ENCODE measurements at places on chromosomes 13 and 19.

DNA sequence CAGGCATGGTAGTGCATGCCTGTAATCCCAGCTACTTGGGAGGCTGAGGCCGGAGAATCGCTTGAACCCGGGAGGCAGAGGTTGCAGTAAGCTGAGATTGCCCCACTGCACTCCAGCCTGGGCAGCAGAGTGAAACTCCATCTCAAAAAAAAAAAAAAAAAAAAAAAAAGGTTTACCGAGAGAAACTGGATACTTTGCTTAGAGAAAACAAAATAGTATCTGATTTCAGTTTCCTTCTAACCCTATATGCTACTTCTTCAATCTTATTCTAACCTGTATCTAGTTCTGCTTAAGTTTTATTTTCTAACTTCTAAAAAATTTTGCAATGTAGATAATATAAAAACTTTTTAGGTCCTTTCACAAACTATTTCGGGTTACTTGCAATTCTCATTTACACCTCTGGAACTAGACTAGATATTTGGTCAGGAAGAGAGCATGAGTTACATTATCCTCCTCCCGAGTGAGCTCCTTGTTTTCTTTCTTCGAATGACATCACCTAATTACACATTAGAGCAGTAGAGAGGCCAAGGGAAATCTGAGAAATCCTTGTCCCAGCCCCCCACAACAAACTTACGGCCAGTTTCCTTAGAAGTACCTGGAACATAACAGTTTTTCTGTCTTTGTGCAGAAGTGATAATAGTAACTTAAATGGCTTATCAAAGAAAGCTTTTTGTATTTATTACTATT, 128.9 kb downstream of the B3GLCT start:
- DNase-seq = no peak

GRCh38 chr13:41682001-41682400, 224.7 kb downstream of the RGCC start:
- no peak for DNase-seq

DNA sequence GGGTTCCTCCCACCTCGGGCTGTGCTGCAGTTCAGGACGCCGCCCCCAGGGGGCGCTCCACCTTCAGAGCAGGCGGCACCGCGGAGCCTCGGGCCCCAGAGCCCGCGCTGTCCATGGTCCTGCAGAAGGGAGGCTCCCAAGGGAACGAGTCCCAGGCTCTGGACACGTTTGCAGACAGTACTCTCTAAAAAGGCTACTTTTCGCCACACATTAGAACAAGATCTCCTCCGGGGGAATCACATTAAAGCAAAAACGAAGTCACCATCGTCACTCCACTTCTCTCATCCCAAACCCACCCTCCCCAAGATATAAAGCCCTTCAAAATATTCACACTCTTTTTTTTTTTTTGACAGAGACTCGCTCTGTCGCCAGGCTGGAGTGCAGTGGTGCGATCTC, 4.6 kb upstream of the SIGLEC10 start:
- DNase-seq = peak; percentile 92

DNA sequence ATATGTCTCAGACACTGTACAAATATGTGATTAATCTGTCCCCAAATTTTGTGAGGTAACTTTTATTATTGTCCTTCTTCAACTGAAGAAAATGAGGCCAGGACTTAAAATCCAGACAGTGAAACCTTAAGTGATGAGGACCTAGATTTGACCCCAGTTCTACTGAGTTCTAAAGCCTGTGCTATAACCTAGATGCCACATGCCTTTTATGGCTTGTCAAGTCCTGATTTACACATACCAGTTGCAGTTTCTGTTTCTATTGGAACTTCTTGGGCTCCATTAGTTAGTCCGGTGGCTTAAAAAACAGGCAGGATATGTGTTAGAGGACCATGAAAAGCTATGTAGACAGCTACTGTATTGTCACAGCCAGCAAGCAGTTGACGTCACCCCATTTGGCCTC, 436.5 kb upstream of the KLHL1 start:
- DNase-seq = no peak

- no peak for DNase-seq
Measured at GRCh38 chr13:85255978-85256377, 543.2 kb downstream of the SLITRK6 start.

GRCh38 chr13:89832827-89833226, 1514.7 kb upstream of the MIR17HG start:
- no peak for DNase-seq

DNA sequence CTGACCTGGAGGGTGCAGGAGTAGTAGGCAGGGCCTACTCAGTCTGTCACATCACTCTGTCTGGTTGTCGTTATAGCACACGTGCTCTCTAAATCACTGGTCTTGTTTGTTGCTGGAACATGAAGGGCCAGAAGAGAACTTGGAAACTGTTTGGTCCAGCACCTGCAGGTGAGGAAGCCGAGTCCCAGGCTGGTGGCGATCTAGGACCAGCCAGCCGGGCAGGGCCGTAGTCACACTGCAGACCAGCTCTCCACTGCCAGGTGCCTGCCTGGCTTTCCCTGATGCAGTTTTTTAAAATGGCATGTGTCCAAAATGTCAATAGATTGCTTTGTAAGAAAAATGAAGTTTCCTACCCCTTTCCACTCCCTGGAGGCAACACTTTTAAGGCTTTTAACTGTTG, 53.7 kb downstream of the GGACT start:
- no peak for DNase-seq

DNA sequence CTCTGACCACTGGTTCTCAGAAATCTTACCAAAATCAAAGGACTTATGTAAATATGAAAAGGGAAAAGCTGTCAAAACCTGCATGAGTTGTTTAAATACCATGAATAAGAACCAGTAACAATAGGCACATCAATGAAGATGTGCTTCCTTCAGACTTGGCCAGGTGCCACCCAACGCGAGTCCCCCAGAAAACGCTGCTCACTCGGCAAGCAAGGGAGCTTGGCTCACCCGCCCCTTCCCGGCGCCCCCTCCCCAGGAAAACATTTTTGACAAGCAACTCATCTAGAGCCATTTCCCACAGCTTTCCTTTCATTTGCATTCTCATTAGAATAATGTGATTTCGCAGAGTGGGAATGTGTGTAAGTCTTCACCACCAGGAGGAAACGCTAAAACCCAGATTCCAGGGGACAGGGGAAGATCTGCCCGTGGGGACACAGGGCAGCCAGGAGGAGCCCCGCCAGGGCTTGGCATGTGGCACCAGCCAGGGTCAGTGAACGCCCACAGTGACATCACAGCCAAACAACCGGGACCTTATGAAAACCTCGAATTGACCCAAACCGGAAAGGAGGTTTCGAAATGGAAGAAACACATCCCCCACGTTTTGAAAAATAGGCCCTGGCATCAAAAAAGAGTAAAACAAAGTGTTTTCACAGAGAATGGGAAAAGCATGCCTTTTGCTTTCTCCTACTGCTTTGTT, 366.2 kb upstream of the TSHZ3 start:
- no peak for DNase-seq

DNA sequence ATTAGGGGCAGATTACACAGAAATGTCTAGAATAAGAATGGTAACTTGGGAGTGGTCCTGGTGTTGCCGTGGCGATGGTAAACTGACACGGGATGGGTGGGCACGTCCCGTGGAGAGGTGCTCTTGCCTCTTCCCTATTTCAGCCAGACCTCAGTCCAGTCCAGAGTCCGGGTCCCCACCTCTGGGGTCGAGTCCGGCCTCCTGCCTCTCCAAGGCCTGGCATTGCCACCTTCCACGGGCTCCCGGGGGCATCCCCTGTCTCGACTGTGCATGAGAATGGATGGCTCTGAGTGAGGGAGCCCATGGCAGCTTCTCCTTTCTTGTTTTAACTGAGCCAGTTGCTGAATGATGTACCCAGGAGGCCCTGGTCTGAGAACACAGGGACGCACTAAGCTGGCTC, 142.3 kb downstream of the SOX1 start:
- no peak for DNase-seq

DNA sequence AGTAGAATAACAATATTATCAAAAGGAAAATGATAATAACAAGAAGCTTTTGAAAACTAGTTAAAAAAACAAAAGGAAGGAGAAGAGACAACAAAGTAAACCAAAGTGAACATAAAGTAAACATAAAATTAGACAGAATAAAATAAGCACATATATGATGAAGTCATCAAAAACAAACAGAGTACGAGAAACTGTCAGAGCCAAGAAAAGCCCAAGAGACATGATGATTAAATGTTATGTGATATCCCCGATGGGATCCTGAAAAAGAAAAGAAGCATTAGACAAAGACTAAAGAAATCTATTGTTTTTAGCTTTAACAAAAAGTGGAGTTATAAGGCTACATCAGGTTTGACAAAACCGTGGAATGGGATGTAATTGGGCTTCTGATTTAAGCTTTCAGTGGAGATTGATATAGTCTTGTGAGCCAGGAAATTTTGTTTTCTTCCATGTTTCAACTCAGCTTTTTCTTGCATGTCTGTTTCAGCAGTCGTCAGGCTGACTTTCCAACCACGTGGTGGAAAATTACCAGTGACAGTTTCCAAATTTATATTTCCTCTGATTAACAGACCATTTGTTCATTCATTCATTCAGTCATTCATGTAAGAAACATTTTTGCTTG, 64.9 kb downstream of the KL start:
- no peak for DNase-seq

DNA sequence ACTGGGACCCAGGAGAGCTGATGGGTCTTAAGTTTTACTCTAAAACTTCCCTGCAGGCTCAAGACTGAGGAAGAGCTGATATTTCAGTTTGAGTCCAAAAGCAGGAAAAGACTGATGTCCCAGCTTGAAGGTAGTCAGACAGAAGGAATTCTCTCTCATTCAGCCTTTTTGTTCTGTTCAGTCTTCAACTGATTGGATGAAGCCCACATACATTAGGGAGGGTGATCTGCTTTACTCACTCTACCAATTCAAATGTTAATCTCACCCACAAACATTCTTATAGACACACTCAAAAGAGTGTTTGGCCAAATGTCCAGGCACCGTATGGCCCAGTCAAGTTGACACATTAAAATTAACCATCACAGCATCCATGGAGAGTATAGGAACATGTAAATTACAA, 173.5 kb downstream of the KCNRG start:
- DNase-seq = no peak

GRCh38 chr13:89565476-89566100, 1781.9 kb upstream of the MIR17HG start:
- no peak for DNase-seq

- no peak for DNase-seq
Measured at GRCh38 chr13:44068737-44069136, 189.0 kb downstream of the LACC1 start.

GRCh38 chr13:112685896-112686295, 3.9 kb upstream of the ATP11A start:
- DNase-seq = no peak

GRCh38 chr19:39845172-39845571, 1.0 kb downstream of the FBL start:
- no peak for DNase-seq

DNA sequence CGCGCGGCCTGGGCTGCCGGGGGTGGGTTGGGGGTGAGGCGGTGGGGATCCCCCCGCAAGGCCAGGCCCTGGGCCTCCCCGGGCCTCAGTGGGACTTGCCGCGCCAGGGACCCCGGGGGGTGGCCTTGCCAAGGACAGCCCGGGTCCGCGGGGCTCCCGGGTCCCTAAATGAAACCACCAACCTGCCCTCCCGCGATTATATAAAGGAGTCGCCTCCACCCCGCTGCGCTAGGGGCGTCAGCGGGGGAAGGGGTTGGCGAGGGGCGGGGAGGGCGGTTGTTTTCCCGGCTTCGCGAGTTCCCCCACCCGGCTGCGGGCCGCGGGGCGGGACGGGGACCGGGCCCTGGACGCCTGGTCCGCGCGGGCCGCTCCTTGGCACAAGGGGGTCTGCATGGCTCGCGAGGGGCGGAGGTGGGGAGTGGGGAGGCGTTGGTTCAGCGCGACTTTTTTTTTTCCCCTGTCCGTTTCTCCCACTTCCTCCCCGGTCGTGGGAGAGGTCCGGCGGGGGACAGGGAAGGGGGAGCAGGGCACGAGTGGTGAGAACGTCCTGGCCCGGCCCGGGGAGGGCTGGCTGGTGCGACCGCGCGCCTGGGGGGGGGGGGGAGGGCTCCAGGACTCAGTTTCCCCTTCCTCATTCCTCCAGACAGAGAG, 822 bp upstream of the ZBTB7A start:
- DNase-seq = peak; percentile 54

DNA sequence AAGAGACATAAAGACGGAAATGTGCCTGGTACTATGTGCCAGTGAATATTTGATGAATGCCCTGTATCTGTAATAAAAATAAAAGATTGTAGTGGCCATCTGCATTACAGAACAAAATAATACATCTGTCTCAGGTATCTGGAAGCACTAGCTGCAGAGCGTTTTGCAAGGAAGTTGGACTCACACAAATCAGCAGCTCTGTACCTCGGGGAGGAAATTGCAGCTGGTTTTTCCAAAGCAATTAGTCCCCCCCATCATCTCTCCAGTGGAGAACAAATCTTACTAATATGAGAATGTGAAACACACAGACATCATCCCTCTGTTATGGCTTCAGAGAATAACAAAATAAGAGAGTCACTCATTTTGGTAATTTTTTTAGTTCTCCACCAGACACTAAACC, 245.3 kb downstream of the ITGBL1 start:
- no peak for DNase-seq

DNA sequence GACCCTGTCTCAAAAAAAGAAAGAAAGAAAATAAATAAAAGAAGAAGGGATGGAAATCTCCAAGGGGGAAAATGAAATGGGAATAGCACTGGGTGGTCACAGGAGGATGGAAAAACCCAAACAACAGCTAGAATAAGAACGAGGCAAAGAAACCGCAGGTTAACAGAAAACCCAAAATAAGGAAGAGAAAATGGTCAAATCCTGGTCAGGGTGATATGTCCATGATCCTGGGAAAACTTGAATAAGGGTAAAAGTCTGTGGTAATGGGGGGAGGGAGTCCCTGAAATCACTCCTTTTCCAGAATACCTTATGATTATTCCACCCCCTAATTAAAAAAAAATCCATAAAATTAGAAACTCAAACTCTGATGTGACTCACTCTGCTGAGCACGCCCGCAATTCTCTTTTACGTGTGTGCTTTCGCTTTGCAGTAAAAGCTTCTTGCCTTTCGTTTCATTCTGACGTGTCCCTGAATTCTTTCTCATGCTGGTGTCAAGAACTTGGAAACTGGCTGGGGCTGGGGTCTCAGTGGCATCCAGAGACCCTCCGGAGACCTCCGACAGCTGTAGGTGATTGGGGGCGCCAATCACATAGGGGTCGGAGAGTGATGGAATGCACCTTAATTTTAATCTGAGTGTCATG, 4.3 kb upstream of the NAXD start:
- no peak for DNase-seq

DNA sequence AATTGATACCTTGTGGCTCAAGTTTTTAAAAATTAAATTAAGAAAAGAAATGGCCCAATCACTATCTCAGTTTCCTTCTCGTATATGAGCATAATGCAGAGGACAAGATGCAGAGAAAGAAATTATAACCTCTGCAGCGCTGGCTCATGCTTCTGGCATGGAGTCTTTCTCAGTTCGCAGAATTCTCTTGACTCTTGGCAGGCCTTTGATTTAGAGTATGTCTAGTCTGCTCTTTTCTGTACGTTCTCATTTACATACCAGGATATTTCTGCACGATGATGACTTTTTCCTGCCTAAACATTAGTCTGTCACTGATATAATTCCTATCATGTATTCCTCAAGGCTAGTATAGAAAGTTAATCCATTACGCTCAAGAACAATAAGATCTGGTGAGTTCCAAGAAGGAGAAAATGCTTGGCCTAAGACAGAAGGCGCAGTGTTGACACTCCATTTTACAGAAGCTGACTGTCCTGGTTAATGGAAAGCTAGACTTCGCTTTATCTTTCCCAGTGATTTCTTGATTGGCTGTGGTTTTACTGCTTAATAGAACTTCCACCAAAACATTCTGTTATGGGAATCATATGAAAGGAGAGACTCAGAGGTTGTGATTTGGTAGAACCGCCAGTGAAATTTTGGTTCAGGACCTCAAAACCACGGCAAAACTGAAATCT, 1.7 kb upstream of the SMAD9 start:
- DNase-seq = no peak

- DNase-seq = no peak
Measured at GRCh38 chr19:49907745-49908446, 11.2 kb upstream of the IL4I1 start.
